HepG2 (cell line): ENCODE measurements at places on chromosomes 7 and 10. TPM values are rescaled to one million over a fixed set of nuclear protein-coding genes. Genes with fewer than 3 reads are reported as not detected.

- no peak for DNase-seq
- no peak overlapping the region for H3K27ac ChIP-seq
- H3K4me1 ChIP-seq = peaks cover 21% of the 10 kb centered on the region
- H3K27me3 ChIP-seq = no peaks in the 10 kb centered on the region
- H3K4me3 ChIP-seq = no peak overlapping the region
Measured at GRCh38 chr7:88147949-88148348, 71.9 kb downstream of the SRI start.

DNA sequence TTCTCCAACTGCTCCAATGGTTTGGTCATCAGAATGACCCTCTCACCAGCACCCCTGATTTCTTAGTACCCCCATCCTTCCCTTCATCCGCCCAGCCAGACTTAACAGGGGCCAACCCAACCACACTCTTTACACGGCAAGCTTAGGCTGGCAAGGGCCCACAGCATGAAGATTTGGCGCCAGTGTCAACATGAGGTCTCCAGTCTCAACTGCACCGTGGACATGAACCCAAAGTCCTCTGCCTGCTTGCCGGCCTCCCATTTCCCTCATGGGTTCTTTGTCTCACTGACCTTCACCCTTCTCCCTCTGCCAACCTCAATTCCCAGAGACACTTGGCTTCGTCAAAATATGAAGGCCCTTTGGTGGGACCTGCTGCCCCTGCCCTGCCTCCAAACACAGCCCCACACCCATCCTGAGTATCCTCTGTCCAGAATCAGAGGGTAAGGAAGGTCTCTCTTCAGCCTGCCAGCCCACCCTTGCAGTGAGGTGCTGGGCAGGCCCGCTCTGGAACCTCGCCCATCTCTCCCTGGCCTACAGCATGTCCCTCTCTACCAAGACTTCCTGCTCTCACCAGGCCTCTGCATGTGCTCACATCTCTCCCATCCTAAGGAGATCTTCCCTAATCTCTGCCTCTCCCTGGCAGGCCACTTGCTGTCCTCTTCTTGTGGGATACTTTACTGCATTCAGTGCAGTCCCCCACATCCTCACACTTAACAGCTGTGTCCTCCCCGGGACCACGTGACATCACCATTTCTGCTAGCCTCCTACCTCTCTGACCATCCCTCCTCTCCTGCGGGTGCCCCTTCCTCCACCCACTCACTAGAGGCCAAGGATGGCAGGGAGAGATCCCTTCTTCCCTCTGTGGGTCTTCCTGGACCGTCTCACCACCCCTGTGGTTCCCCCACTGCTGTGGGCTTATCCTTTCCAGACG is 91.7 kb upstream of the ZMIZ1 start:
- H3K36me3 ChIP-seq = no peaks in the 10 kb centered on the region
- no peak overlapping the region for H3K27ac ChIP-seq
- peak overlapping the region; percentile 64 for H3K4me3 ChIP-seq
- no peaks in the 10 kb centered on the region; the same call in 1 of the 2 replicates for H3K27me3 ChIP-seq

The WNT8B gene
- total RNA-seq = 0.07 TPM in 1 of 2 replicates, not detected in the other

GRCh38 chr7:28028471-28028870 is 152.1 kb downstream of the JAZF1 start:
- H3K4me1 ChIP-seq = no peaks in the 10 kb centered on the region
- H3K27ac ChIP-seq = no peak overlapping the region
- H3K36me3 ChIP-seq = no peaks in the 10 kb centered on the region
- no peaks in the 10 kb centered on the region; the same call in 1 of the 2 replicates for H3K27me3 ChIP-seq

The PCGF5 gene
- 61.3 and 74.8 TPM in 2 replicates for total RNA-seq

GRCh38 chr7:18552316-18552916 is 56.9 kb downstream of the HDAC9 start:
- H3K27me3 ChIP-seq = no peaks in the 10 kb centered on the region
- H3K27ac ChIP-seq = no peak overlapping the region
- no peaks in the 10 kb centered on the region for H3K4me1 ChIP-seq
- no peak overlapping the region for H3K4me3 ChIP-seq
- DNase-seq = no peak

DNA sequence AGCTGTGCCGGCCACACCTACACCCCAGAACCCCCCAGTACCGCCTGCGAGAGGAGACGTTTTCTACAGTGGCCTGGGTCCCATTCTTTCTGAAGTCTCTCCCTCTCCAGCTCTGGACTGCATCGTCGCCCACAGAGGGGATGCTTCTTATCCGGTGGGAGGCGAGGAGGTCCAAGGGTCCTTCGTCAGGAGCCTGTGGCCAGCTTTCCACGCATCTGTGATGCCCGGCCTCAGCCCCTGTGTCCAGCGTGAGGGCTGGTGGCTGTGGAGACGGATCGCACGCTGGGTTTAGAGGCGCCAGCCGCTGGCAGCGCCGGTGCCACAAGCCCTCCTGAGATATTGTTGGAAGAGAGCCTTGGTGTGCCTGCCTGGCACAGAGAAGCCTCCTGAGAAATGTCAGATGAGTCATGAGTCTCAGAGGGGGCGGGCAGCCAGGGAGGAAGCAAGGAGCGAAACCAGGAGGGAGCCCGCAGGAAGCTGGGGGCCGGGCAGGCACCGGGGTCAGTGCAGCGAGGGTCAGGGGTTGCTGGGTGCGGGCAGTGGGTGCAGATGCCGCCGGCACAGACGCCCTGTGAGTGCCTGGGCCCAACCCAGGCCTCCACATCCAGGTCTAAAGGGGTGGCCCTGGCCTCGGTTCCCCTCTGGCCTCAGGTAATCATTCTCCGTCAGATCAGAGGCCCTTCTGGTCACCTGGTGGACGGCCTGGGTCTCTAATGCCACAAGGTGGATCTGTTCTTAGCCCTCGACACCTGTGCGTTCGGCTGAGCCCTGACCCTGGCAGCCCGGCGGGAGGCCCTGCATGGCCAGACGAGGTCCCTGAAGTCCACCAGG is 86.0 kb upstream of the DIP2C start:
- no peak for DNase-seq
- H3K27me3 ChIP-seq = peaks cover 61% of the 10 kb centered on the region
- no peak overlapping the region for H3K4me3 ChIP-seq
- no peaks in the 10 kb centered on the region for H3K4me1 ChIP-seq
- no peaks in the 10 kb centered on the region for H3K36me3 ChIP-seq

DNA sequence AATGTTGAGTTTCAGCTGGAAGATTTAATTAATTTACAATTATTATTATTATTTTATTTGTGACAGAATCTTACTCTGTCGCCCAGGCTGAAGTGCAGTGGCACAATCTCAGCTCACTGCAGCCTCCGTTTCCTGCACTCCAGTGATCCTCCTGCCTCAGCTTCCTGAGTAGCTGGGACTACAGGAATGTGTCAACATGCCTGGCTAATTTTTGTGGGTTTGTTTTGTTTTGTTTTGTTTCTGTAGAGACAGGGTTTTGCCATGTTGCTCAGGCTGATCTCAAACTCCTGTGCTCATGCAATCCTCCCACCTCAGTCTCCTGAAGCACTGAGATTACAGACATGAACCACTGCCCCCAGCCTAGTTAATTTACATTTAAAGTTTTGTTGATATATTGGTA is 93.8 kb upstream of the MEOX2 start:
- DNase-seq = no peak
- H3K4me1 ChIP-seq = no peaks in the 10 kb centered on the region
- H3K4me3 ChIP-seq = no peak overlapping the region

DNA sequence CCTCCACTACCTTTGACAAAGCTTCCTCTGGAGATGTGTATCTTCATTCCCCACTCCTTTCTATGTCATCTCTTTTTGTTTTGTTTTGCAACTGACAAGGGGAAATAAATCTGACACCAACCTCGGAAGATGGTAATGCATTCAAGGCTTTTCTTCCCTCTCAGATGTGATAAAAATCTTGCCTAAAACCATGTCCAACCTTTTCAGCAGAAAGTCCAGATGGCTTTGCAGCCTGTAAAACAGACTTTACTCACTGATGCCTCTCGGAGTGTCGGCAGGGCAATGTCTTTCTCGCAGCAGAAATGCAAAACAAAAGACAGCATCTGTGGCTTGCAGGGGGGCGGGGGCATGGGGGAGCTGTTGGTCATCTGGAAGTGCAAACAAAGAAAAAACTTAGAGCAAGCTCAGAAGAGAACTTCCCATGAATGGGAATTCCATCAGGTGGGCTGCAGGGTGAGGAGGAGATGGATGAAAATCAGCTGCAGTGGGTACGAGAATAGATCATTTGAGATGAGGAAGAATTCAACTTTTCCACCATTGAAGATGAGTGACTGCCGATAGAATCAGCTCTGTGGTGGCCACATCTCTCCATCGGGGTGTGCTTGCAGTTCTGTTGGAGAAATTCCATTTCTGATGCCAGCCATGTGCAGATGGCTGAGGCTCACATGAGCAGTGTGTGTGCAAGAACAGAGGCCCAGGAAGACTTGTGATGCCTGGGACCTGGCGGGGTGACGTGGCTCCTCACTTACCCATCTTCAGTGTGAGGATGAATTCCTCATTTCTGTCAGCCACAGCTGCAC is 237.7 kb downstream of the WDR37 start:
- H3K4me1 ChIP-seq = no peaks in the 10 kb centered on the region
- H3K4me3 ChIP-seq = no peak overlapping the region
- no peak overlapping the region for H3K27ac ChIP-seq
- no peaks in the 10 kb centered on the region for H3K36me3 ChIP-seq

The PUS7 gene
- 41.2 and 47.2 TPM in 2 replicates for total RNA-seq

The PLAU gene
- total RNA-seq = 4.8 and 11.2 TPM in 2 replicates

GRCh38 chr7:15594461-15594860 is 32.6 kb upstream of the AGMO start:
- no peak overlapping the region for H3K27ac ChIP-seq
- no peak for DNase-seq
- no peaks in the 10 kb centered on the region for H3K36me3 ChIP-seq
- no peak overlapping the region for H3K4me3 ChIP-seq
- no peaks in the 10 kb centered on the region for H3K4me1 ChIP-seq

The MYPN gene
- not detected in 2 replicates for total RNA-seq
